ENCODE measurements at places on chromosomes 3 and 15.

GRCh38 chr3:43077261-43077660 lies 28.6 kb downstream of the POMGNT2 start:
- no peak for DNase-seq

DNA sequence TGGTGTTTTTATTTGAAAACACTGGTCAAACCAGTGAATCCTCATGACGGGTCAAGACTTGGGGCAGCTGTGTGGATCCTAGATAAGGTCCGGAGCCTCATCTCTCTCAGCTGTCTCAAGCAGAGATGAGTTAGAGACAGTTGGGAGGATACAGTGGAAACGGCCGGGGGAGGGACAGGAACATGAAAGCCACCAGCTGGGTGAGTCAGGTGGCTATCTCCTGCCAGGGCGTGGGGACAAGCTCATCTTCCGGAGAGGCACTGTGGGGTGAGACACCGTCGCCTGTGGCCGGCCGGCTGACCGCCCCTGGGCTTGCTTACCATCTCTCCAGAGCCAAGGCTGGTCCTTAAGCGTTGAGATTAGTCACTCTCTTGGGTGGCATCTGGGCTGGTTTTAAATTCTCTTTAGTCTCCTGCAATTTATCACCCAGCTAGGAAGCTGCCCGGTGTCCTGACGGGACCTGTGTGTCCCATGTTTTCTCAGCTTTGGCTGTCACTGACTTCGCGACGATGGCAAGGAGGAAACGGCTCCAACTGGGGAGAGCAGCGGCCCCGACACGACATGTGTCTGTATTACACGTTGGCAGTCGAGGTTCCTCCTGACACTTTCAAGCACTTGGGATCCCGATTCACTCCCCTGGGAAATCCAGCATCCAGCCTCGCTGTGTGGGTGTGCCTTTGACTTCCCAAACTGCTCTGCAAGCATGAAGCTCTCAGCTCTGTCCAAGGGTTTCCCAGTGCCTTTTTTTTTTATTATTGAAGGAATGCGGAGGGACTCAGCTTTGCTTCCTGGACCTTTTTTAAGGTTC lies 7.5 kb downstream of the ST8SIA2 start:
- DNase-seq, result no peak

- no peak for DNase-seq
Measured at GRCh38 chr3:111723293-111724215, 128.4 kb upstream of the ZBED2 start.

DNA sequence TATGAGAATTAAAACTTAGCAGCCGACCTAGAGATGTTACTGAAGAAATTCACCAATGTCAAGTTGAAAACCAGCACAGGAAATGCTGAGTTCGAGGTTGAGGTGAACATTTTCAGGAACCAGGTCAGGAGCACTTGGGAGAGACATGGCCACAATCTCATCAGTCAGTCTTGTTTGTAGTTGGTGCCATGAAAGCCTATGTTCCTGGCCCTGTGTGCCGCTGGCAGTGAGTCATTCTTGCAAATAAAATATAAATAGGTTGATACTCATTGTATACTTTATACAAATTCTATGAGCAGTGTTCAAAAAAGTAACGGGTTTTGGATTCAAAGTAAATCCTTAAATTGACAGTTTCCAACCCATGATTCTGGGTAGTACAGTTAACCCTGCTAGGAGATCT lies 1.5 kb upstream of the FSIP1 start:
- DNase-seq, result no peak

Measured in brain (organoid and tissue), 16 donors.